Stimulated activated memory B cell treated with anti-CD40 and anti-IgM and Interleukin-4, amounts not matched to agents 10 μg/mL and 1 μg/mL and 100 μg/mL, for 72 hours (primary cell): ENCODE measurements at places on chromosomes 3 and 15.
A peak's percentile ranks its signal among the peaks of the same experiment; 100 is the strongest.

DNA sequence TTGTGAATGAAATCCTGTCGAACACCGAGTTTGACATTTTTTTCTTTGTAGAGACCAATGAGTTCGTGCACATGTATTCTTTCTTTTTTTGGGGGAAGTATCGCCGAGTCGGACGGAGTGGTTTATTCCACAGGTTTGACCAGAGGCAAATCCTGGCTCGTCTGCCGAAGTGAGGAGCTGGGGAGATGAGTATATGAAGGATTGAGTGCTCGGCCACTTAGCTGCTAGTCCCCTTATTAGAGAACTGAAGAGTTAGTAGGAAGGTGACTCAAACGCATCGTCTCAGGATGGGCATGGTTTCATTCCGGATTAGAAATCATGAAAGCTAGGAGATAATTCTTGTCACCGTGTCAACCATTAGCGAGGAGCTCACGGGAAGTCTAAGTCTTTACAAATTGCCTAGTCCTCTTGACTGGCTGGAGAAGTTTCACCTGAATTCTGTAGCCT is 154.7 kb upstream of the GOLIM4 start:
- ATAC-seq: no peak

GRCh38 chr3:28243424-28244106 is 2.1 kb downstream of the CMC1 start:
- ATAC-seq: no peak

DNA sequence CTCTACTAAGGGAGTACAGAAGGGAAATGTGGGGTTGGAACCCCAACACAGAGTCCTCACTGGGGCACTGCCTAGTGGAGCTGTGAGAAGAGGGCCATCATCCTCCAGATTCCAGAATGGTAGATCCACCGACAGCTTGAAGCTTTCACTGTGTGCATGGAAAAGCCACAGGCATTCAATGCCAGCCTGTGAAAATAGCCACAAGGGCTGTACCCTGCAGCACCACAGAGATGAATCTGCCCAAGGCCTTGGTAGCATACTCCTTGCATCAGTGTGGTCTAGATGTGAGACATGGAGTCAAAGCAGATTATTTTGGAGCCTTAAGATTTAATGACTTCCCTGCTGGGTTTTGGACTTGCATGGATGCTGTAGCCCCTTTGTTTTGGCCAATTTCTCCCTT is 39.3 kb upstream of the KCNMB2 start:
- no peak for ATAC-seq

- no peak for ATAC-seq
These were observed 366.1 kb upstream of the ZNF385D start for GRCh38 chr3:22117091-22117490.

GRCh38 chr3:50415061-50415460 is 55.7 kb upstream of the TMEM115 start:
- ATAC-seq: no peak

- no peak for ATAC-seq
These were observed 212.4 kb upstream of the ZBTB20 start for GRCh38 chr3:115359536-115359935.

DNA sequence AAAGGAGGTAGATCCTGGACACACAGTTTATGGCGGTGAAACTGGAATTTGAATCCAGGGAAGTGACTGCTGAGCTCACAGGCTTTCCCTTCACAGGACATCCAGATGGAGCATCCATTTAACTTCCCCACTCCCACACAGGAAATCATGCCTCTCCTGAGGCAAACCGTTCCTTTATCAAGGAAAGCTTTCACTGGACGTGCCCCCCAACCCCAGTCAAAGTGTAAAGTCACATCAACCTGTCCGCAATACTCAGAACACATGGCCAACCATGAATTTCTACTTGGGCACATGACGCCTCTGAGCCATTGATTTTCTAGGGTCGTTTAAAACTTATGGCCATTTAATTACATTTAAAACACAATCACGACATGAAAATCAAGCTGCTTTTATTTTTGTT is 2.9 kb downstream of the PCOLCE2 start:
- no peak for ATAC-seq

DNA sequence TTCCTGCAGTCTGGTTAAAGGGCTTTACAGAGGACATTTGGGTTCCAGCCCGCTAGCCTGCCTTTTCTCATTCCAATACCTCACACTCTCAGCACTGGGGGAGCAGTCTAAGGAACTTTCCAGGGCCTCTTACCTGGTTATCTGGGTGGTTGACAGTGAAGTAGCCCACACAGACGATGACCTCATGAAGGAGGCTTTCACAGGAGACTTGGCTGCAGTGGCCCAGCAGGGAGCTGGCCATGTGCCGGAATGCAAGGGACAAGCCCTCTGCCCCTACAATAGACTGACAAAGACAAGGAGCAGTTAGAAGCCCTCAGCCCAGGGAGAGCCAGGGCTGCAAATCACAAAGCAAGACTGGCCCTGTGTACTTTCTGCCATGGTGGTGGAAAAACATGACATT is 39.5 kb downstream of the ISL2 start:
- no peak for ATAC-seq

- ATAC-seq: no peak
These were observed 3.6 kb downstream of the PIAS1 start for GRCh38 chr15:68057758-68058157.

GRCh38 chr3:32110233-32110760 is 3.9 kb downstream of the GPD1L start:
- no peak for ATAC-seq

GRCh38 chr15:51889486-51889885 is 60.0 kb downstream of the TMOD3 start:
- ATAC-seq: no peak

- ATAC-seq: peak; percentile 21
These were observed 15.6 kb upstream of the TLE3 start for GRCh38 chr15:70113304-70113700.

- no peak for ATAC-seq
These were observed 8.3 kb downstream of the TADA3 start for GRCh38 chr3:9783954-9784353.

GRCh38 chr15:65918357-65918920 is 49.1 kb downstream of the RAB11A start:
- no peak for ATAC-seq
